ENCODE measurements at places on chromosomes 4 and X. TPM values are rescaled to one million over a fixed set of nuclear protein-coding genes. Genes with fewer than 3 reads are reported as not detected.

NSUN7 gene
- 0.21 TPM for total RNA-seq

ZNF185 gene
- 33.3 TPM for total RNA-seq

SUPT20HL2 gene
- not detected for total RNA-seq

MRFAP1L1 gene
- 53.3 TPM for total RNA-seq

SMIM10L2A gene
- 0.28 TPM for total RNA-seq

SPP1 gene
- total RNA-seq: not detected

PNMA5 gene
- not detected for total RNA-seq

NOX1 gene
- not detected for total RNA-seq

SMIM31 gene
- not detected for total RNA-seq

ASB12 gene
- not detected for total RNA-seq

GPR50 gene
- not detected for total RNA-seq

FREM3 gene
- total RNA-seq: 0.18 TPM

CENPVL1 gene
- not detected for total RNA-seq

ABCE1 gene
- 264 TPM for total RNA-seq

PARM1 gene
- 0.04 TPM for total RNA-seq

AIMP1 gene
- 22.6 TPM for total RNA-seq

GLRA3 gene
- not detected for total RNA-seq

FAM47B gene
- total RNA-seq: not detected

MAGEA9B gene
- not detected for total RNA-seq

CXCL10 gene
- total RNA-seq: 0.33 TPM

FRMD7 gene
- not detected for total RNA-seq

BEND4 gene
- total RNA-seq: 0.13 TPM

EIF2S3 gene
- total RNA-seq: 386 TPM

MGARP gene
- 57.2 TPM for total RNA-seq

SPANXA2 gene
- not detected for total RNA-seq
